ENCODE measurements at places on chromosomes 2 and 18. TPM values are rescaled to one million over a fixed set of nuclear protein-coding genes. Genes with fewer than 3 reads are reported as not detected.

Gene ARL6IP6
- 11.3 TPM for polyA plus RNA-seq

Gene SPRED2
- 8.8 TPM for polyA plus RNA-seq

Gene RASGRP3
- polyA plus RNA-seq, result 4.8 TPM

GRCh38 chr2:42557306-42557705 is 11.1 kb upstream of the MTA3 start:
- no peak for DNase-seq

DNA sequence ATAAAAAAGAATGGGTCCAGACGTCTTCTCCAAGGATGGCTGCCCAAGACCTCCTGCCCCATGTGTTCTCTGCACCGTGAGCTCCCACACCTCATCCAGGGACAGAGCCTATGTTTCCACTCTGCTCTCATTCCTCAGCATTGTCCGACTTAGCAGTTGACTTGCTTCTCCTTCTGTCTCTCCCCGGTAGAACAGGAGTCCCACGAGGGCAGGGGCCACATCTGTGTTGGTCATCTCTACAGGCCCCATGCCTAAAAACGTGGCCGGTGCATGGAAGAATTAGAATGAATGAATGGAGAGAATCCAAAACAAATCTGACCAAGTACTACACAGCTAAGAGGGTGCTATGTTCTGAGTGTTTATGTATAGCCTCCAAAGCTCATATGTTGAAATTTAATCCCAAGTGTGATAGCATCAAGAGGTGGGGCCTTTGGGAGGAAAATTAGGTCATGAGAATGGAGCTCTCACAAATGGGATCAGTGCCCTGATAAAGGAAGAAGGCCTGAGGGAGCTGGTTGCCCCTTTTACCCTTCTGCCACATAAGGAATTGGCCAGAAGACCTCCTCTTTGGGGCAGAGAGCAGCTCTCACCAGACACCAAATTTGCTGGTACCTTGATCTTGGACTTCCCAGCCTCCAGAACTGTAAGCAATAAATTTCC is 55.9 kb downstream of the FAM178B start:
- no peak for DNase-seq

DNA sequence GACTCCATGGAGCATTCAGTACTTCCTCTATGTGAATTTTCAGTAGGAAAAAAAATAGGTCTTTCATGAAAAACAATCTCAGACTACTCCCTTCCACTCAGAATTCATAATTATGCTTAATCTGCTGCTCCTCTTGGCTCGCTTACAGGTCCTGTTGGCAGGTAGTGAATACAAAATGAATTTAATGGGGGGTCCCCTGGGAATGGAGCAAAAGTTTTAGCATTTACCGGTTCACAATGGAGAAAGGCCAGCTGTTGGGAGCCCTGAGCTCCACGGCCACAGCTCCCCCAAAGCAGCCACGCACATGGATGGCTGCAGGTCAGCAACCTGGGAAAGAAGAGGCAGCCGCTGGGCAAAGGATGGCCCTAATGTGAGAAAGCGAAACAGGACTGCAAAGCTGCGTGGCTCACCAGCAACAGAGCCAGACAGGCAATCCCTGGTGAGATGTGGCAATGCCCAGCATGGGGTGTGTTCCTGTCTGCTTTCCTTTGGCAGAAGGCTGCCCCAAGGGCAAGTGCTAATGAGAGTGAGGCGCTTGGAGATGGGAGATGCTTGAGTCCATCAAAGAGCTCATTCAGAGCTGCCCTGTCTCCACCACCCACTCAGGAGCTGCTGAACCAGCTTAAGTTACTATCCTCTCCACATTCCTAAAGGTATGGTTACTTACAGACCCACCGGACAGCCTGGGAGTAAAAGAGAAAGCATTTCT is 447.4 kb downstream of the EPHA4 start:
- no peak for DNase-seq

DNA sequence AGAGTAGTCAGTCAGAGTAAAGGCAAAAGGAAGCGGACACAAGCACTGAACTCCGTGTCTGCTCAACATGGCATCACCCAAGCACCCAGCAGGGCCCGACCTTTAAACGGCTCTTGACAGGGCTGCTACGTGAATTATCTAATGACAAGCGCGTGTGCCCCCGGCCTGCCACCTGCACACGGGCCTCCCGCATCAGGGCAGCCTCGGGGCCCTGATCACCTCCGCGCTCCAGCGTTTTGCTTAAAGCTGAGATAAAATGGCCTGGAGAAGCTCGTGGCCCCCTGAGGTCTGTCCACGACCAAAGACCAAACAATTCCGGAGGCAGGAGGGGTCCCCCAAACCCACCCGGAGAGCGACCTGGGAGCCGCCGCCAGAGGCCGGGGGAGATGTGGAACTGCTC is 376 bp downstream of the NDUFA10 start:
- no peak for DNase-seq

DNA sequence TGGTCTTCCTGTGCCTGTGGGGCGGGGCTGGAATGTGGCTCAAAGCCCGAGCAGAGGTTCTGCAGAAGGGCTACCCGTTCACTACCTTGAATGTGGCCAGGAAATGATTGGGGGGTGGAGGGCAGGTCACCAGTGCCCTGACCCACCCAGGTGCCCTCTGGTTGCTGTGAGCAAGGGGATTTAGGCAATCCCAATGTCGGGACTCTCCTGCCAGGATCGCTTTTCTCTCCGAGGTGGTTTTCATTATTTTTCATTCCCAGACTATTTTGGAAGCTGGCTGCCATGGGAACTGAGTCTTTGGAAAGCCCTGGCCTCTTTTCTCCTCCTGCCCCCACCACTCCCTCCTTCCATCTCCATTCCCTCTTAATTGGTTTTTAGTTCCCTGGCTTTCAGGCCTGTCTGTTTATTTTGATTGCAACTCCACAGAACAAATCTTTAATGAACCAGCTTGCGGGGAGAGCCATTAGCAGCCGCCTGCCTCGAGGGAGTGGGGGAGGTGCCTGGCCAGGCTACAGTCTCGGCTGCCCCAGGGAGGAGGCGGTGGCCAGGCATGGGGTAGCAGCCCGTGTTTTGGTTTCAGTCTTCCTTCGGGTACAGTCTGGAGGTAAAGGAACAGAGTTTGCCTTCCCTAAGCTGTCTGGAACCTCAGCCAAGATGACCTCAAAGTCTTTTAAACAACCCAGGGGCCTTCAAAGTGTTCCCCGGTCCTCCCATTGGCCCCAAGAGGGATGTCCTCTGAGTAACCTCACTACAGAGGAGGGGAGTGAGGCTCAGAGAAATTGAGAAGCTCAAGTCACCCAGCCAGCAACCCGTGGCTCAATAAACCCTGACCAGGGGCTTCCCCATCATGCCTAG is 114.4 kb upstream of the HAAO start:
- DNase-seq, result no peak

DNA sequence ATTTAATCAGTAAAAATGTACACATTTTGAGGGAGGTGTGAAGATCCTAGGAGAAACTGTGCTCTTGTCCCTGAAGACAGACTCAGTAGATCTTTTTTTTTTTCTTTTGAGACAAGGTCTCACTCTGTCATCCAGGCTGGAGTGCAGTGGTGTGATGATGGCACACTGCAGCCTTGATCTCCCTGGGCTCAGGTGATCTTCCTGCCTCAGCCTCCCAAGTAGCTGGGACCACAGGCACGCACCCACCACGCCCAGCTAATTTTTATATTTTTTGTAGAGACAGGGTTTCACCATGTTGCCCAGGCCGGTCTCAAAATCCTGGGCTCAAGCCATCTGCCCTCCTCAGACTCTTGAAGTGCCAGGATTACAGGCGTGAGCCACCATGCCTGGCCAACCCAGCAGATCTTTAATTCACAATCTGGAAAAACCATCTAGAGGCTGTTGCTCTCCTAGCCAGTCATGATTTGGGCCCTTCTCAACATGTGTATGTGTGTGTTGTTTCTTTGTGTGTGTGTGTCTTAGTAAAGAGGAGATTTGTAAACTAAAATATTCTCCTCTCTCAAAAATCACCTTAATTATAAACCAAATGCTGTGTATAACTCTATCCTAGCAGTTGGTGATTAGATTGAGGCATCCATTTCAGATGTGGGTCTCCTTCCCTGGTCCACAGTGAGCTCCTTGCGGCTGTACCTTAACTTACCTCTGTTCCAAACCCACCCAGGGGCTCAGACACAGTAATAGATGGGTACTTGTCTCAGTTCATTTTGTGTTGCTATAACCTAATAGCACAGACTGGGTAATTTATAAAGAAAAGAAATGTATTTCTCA is 3.9 kb upstream of the MYCN start:
- no peak for DNase-seq

DNA sequence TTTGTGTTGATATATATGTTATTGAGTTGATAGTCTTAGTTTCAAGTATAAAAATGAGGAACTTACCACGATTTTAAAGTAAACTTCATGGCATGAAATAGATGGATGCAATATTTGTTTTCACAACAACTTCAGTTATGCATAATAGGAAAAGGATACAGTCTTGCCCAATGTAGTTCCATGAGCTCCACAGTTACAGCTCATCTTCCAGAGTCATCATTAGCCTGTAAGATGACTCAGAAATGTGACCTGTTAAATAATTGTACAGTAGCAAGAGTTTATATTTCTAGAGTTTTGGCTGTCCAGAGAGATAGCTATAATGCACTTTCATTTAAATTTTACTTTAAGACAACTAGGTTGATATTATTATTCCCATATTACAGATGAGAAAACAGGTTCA is 80.9 kb upstream of the ARHGAP28 start:
- no peak for DNase-seq

All from adrenal gland (tissue), 19 donors.